ENCODE measurements at places on chromosomes 12 and 14.

- DNase-seq = no peak
These were observed 1.5 kb downstream of the ITPK1 start for GRCh38 chr14:93114068-93114710.

DNA sequence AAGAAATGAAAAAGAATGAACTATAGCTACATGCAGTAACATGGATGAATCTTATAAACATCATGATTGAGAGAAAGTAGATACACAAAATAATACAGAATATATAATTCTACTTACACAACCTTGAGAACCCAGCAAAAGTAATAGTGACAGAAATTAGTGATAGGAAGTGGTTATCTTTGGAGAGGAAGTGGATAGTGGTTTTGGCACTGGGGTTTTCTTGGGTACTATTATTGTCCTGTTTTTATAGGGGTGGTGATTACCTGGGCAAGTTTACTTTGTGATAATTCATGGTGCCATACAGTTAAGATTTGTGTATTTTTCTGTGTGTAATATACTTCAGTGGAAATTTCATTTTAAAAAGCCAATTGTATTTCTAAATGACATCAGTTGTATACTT, 352.7 kb downstream of the AEBP2 start:
- no peak for DNase-seq

DNA sequence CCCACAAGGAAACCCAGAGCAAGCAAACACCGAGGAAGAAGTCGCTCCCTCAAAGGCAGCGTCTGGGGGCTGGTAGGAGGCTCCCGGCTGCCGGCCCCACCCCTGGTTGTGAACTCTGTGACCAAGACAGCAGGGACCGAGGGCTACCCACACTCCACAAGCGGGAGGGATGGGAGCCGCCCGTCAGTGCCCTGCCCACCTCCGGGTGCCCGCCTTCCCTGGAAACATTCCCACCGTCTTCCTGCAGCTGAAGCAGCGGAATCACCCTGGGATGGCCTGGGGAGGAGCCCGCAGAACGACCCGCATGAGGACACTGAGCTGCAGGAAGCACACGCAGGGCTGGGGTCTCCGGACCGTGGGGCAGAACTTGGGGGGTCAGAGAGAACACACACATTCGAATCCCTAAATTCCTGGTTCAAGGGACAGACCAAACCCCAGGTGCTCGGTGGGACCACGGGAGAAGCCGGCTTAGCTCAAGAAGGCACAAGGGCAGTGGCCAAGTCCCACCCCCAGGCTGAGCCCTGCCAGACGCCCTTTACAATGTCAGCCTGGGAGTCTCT, 33.5 kb upstream of the C14orf180 start:
- DNase-seq = no peak

- no peak for DNase-seq
These were observed 4.3 kb upstream of the HEBP1 start for GRCh38 chr12:13004361-13004760.

GRCh38 chr12:66288121-66288520, 14.2 kb upstream of the HELB start:
- no peak for DNase-seq

DNA sequence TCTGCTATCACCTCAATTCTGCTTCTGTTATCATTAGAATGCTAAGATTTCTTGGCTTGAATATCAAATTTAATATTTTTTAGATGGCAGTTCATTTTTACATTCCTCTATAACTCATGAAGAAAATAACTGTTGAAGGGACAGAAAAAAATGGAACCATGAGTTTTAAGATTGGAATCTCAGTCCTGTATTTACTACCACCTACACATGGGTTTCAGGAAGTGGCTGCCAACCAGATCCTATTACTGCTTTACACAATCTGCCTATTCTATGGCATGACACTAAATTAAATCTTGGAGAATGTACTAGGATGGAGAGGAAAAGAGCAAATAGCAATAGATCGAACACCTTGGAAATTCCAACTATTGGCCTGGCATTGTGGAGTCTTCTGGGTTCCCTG, 140.8 kb downstream of the DUSP6 start:
- no peak for DNase-seq

GRCh38 chr14:48398675-48399282, 723.4 kb upstream of the MDGA2 start:
- no peak for DNase-seq

- no peak for DNase-seq
These were observed 63.8 kb downstream of the FBXO33 start for GRCh38 chr14:39368261-39368959.

DNA sequence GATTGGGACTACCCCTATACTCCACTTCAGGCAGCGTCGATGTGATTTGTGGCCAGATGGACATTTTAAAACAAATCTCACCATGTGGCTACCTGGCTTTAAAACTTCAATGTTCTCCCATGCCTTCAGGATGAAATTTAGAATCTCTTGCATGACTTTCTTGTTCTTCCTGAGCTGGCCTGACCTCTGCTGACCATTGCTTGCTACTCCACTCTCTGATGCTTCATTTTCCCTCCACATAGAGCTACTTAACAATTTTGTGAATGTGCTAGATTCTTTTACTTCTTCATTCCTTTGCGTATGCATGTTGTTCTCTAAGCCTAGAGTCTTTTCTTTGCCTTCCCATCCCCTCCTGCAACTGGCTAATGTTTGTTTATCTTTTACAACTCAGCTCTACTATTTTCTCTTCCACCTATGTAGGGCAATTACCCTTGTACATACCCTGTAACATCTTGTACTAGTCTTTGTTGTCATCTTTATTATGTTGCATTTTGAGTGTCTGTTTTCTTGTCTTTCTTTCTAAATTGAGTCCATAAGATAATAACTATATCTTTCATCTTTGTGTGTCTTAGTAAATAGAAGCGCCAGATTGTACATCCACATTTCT, 41.2 kb downstream of the YLPM1 start:
- DNase-seq = no peak

GRCh38 chr14:63853831-63854293, 1.1 kb downstream of the SYNE2 start:
- DNase-seq = peak; percentile 9

- DNase-seq = no peak
These were observed 166.0 kb upstream of the NOS1 start for GRCh38 chr12:117527479-117527855.

DNA sequence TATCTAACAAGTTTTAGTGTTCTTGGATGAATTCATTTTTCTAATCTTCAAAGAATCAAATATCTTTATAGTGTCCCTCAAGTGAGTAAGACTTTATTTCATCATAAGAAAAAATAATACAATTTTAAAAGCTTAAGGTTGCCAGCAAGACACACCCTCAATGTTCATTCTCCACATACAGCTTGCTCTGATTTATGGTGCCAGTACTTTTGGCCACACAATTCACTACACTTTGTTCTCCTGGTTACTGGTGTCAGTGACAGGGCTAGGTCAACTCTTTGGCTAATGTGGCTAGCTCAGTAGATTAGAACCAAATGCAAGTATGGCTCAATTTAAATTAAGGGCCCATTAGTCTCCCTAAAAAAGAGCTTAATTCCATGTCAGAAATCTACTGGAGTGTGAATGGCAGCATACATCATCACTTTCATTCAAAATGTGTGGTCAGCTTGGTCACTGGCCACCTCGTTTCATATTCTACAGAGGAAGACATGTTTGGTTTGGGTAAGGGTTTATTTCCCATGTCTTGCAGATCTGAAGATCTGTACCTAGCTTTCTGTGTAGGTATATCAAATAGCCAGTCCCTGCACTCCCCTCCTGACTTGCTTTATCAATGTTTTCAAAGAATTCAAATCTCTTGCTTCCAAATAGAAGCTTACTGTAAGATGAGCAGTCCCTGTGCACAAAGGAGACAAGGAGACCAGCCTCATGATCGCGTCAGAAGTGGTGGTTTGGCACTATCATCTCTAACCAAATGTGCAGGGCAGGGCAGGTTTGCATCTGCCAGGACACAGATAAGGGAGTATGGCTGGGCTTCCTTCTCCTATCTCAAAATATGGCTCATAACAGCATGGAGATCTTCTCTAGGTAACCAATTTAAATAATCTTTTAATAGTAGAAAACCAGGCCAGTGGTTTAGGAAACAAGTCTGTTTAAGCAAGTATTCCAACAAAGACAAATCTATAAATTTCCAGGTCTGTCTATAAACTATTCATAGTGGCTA, 31.3 kb downstream of the HECTD4 start:
- no peak for DNase-seq

Measured in stimulated activated CD4-positive, alpha-beta T cell treated with anti-CD3 and anti-CD28 coated beads, TNF-alpha, amount 100 ng/mL, for 24 hours (primary cell).